ENCODE measurements at places on chromosomes 2 and 18. TPM values are rescaled to one million over a fixed set of nuclear protein-coding genes. Genes with fewer than 3 reads are reported as not detected.

DNA sequence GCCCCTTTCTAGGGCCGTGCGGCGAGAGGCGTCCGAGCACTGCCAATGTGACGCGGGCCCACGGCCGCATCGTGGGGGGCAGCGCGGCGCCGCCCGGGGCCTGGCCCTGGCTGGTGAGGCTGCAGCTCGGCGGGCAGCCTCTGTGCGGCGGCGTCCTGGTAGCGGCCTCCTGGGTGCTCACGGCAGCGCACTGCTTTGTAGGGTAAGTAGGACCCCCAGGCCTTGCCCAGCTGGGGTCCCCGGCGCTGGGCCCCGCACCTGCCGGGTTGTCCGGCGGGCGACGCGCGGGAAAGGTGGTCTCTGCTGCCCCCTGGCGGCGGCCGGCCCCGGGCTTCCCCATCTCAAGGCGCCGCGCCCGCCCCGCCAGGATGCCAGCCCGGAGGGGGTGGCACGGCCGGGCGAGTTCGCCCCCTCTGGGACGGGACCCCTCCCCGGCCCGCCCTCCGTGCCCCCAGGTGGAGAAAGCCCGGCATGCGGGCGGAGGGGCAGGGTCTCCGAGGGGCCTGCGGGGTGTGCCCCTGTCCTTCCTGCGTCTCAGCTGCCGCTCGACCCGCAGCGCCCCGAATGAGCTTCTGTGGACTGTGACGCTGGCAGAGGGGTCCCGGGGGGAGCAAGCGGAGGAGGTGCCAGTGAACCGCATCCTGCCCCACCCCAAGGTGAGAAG lies 1.9 kb downstream of the PRSS56 start:
- DNase-seq: peak; percentile 39

- DNase-seq: peak; percentile 71
Measured at GRCh38 chr2:119431155-119431975, at the start of gene TMEM37. Gene TMEM37 (plus strand): TSS chr2:119431854. CDS start chr2:119431904, 50 bp downstream.

- DNase-seq: no peak
Measured at GRCh38 chr18:72692595-72692994, 148.5 kb upstream of the CBLN2 start.

- DNase-seq: no peak
Measured at GRCh38 chr2:186308347-186308746, 177.7 kb upstream of the ZC3H15 start.

Gene CXCR2
- 0.88 TPM for total RNA-seq

Gene BOK
- 3.9 TPM for total RNA-seq

DNA sequence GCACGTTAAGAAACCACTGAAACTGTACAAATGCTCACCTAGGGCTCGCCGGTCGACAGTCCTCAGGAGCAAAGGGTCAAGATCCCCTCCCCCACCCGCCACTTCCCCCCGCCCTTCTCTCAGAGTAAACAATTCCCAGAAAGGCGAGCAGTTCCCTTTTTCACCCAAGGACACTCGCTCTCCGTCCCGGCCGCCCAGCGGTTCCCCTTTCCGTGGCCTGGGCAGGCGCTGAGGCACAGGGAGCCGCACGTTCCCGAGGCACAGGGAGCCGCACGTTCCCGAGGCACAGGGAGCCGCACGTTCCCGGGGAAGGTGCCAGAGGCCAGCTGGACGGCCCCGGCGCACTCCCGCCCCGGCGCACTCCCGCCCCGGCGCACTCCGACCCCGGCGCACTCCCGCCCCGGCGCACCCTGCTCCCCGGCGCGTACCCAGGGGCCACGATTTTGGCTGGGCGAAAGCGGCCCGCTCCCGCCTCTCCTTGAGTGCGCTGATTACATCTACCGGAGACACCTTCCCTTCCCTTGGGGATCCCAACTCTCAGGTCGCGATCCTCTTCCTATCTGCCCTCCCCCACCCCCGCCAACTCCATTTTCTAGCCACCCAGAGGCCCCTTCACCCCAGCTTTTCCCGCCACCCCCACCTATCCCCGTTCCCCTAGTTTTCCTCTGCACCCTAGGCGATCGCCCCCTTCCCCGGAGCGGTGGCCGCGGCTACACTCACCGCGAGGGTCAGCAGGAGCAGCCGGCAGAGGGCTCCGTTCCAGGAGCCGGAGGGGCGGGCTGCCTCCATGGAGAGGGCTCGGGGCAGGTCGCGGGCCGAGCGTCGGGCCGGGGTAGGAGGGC lies 817 bp downstream of the DSC2 start:
- peak; percentile 88 for DNase-seq

- no peak for DNase-seq
Measured at GRCh38 chr2:191165176-191165643, 14.4 kb upstream of the STAT4 start.

DNA sequence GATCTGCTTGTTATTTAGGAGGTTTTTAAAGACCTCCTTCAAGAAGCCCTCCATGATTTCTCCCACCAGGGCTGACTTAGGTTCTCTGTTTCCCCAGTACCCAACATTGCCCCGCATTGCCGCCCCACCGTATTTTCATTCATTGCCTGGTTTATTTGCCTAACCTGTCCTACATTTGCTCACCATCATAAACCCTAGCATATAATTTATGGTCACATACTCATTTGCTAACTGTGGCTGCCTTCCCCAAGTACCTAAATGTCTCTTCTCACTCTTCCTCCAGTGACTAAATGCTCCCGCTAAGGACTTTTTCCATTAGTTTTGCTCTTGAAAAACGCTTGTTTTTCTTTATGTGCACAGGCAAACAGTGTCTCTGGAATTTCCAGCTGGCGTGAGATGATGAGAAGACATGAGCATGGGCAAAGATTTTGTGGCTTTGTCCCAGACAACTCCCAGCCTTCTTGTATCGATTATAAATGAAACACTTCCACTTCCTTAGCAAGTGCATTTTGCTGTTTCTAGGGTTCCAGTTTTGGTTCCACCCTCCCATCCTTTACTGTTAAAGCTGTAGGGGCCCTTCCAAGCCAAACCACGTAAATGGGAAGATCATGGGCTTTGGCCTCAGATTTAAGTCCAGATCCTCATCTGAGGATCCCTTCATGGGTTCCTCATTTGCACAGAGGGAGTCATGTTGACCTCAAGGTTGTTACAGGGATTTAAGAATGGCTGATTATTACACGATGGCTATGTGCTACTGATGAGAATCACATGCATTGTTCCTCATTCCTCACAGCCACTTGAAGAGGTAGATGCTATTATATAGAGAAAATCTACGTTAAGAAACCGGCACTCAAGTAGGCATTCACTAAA lies 21.0 kb upstream of the ARMC9 start:
- no peak for DNase-seq

Gene GRHL1
- 1.1 TPM for total RNA-seq

Gene EPAS1
- total RNA-seq: 216 TPM

DNA sequence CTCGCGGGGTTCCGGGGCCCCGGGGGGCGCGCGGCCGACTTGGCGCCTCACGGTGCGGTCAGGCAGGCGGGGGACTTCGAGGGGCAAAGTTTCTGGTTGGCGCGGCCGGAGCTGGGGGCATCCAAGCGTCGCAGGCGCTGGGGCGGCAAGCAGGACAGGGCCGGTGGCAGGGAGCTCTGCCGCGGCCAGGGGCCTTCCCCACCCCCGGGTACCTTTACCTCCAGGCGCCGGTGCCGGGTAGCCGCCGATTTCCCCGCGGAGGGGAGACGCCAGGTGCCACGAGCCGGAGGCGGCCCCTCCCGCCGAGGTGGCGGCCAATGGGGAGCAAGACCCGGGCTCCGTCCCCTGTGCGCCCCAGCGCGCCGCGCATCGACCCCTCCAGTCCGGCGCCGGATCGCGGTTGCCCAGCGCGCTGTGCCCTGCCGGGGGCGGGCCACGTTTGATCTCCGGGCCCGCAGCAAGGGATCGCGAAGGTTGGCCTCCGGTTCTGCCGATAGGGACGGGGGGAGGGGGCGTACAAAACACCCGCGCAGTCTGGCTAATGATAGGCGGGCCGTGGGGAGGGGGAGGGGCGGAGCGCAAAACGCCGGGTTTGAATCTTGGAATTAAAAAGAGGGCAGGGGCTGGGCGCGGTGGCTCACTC lies at the start of gene ST8SIA5:
Gene ST8SIA5 (minus strand): TSS at position 495 of the 643 bp plus-strand sequence. CDS start 545 bp downstream, outside the sequence.
- no peak for DNase-seq

GRCh38 chr18:6270771-6271216 lies 143.9 kb downstream of the L3MBTL4 start:
- DNase-seq: no peak

Gene SPATS2L
- total RNA-seq: 107 TPM

Gene STARD6
- total RNA-seq: not detected

DNA sequence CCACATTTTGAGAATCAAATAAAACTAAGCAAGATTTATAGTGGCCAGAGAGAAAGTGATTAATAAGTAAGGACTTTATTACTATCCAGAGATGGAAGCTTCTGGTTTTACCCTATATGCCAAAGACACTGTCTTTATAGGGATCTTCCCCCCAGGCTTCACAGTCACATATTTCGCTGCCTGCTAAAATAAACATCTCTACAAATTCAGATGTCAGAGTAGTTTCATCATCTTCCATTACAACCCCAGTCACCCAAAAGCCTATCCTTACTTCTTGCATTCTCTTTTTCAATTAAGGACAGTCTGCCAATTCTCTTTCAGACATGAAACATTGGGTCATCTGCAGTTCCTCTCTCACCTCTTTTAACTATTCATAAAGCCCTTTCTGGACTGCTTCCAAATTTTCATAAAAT lies 28.3 kb downstream of the CREB1 start:
- DNase-seq: no peak

Gene FN1
- 1,418 TPM for total RNA-seq

GRCh38 chr18:6311456-6312215 lies 103.1 kb downstream of the L3MBTL4 start:
- no peak for DNase-seq

GRCh38 chr2:134976074-134976702 lies 57.6 kb downstream of the CCNT2 start:
- no peak for DNase-seq

DNA sequence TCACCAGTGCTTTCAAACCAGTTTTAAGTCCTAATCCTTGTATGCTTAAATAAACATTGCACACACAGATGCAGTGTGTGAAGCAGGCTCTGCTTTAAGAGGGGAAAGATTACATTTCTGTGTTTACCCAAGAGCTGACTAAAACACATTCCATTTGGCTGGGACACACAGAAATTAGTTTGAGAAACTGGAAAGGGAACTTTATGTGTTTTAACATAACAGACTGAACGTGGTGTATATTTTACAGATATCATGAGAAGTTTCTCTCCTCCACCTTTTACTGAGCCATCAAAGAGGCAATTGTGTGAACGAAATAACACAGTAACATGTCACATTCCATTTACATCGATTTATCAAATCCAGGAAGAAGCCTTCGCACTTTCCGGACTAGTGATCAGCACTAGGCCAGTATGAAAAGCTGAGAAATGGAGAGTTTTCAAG lies 121.8 kb downstream of the MAIP1 start:
- no peak for DNase-seq

- no peak for DNase-seq
Measured at GRCh38 chr2:3470856-3471737, 48.2 kb downstream of the ADI1 start.

- DNase-seq: no peak
Measured at GRCh38 chr2:59528525-59528924, 1024.9 kb downstream of the BCL11A start.

- no peak for DNase-seq
Measured at GRCh38 chr18:55743736-55744135, 155.7 kb upstream of the TCF4 start.

- DNase-seq: no peak
Measured at GRCh38 chr2:127324635-127325034, 30.7 kb upstream of the ERCC3 start.

DNA sequence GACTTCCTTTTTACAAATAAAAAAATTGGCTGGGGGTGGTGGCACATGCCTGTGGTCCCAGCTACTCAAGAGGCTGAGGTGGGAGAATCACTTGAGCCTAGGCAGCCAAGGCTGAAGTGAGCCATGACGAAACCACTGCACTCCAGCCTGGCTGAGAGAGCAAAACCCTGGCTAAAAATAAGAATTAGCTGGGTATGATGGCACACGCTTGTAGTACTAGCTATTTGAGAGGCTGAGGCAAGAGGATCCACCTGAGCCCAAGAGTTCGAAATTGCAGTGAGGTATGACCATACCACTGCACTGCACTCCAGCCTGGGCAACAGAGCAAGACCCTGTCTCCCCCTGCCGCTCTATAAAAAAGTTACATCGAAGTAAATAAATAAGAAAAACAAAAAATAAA lies 33.7 kb downstream of the GFPT1 start:
- DNase-seq: no peak

Data from heart left ventricle (tissue), 16 donors.